Activated CD4-positive, alpha-beta T cell treated with anti-CD3 and anti-CD28 coated beads, Interleukin-2, amount 50 U/mL, for 24 hours (primary cell): ENCODE measurements at places on chromosomes 13 and 19.

DNA sequence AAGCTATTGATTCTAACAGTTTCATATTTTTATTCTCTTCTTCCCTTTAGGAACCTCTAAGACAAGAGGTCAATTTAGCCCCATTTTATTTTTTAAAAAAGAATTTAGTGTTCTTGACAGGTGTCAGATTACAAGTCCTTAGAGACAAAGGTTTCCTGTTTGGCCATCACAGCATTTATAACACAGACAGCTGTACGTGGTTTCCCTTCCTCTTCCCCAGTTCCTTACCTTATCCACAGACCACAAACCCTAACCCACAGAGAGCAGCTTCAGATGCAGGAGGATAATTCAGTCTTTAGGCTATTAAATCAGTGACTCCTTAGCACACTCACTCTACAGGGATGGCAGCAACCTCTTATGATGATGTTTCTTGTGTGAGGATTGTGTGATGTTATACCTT lies 1210.1 kb downstream of the DIAPH3 start:
- no peak for DNase-seq

GRCh38 chr19:41376241-41376997 lies at the start of gene TMEM91:
TSS of gene TMEM91 (plus strand) at chr19:41376533. CDS start at chr19:41378310, 1,777 bp downstream.
- no peak for DNase-seq

DNA sequence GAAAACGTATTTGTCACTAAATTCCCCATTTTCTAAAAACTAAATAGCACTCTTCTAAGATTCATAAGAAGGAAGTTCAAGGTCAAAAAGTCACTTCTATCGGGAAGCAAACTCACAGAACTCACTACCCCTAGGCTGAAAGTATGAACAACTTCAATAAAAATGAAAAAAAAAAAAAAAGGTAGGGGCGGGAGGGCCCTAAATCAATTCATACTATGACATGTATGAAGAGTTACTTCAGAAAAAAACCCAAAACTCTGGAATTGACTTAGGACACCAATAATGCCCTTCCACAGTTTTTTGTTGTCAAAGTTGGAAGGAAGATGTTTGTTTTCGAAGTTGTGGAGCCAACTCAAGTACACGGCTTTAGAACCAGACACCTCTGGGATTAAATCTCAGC lies 1.1 kb downstream of the SUCLA2 start:
- no peak for DNase-seq

GRCh38 chr19:51318687-51319648 lies 7.5 kb downstream of the IGLON5 start:
- no peak for DNase-seq

DNA sequence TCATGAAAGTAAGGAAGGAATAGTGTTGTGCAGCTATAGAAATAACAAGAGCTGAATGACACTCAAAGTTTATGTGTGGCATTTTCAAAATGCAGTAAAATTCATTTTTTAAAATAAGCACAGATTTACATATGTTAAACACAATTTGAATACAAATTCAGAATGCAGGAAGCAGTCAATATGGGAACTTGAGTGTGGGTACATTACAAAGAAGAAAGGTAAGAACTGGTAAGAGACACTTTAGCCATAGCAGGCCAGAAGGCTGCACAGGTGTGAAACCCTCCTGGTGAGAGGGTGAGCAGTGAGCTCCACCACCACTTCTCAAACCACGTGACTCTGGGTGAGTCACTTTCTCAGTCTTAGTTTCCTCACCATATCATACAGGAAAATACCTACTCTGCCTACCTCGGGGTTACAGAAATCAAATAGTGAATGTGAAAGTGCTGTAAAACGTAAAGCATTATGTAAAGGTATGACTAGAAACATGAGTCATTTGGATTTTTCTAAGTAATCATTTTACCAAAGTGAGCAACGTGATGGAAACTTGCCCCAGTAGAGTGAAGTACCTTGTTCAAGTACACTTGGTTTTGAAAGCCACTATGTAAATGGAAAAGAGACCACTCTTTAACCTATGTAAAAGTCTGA lies 40.5 kb downstream of the USP12 start:
- peak; percentile 80 for DNase-seq
